ENCODE measurements at places on chromosomes 11 and 22.

- DNase-seq: no peak
These were observed 5.3 kb downstream of the SLC37A2 start for GRCh38 chr11:125068368-125068767.

- DNase-seq: no peak
These were observed 100.8 kb downstream of the KIAA1671 start for GRCh38 chr22:25053153-25053805.

- no peak for DNase-seq
These were observed 214.5 kb upstream of the UBASH3B start for GRCh38 chr11:122440811-122441665.

DNA sequence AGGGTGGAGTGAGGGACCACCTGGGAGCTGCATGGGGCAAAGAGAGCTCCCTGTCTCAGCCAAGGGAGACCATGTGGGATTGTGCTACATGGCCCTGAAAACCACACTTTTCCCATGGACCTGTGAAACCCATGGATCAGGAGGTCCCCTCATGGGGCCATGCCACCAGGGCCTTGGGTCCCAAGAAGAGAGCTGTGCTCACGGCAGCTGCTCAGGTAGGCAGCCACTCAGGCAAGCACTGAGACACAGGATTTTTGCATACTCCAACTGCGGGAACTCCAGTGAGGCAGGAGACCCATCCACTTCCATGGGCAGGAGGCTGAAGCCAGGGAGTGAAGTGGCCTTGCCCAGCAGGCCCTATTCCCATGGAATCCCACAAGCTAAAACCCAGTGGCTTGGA is 190.0 kb downstream of the KCNA4 start:
- DNase-seq: no peak

DNA sequence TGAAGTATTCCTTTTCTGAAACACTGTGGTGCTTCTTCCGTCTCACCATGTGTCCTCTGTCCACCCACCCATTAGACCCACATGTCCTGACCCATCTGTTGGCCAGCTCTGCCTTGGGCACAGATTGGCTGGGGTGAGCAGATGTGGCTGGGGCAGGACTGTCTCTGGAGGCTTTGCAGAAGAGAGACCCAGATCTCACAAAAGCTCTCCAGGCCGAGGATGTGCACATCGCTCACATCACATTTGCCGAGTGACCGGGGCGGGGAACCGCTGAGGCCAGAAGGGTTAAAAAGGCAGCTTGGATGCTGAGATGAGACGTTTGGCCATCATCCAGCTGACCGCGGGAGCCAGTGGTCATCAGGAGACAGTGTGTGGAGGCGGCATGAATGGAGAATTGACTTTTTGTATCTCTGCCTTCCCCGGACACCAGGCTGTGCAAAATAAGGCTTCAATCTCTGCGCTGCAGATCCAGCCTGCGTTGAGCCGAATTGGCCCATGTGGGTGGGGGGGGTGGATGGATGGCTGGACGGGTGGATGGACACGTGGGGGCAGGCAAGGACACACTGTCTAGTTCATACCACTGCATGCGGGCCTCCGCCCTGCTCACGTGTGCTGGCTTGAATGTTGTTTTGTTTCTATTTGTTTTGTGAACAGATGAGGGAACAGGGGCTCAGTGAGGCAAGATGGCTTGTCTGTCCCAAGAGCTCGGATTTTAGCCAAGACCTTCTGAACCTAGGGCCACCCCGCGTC is 6.1 kb downstream of the IFITM10 start:
- no peak for DNase-seq

- DNase-seq: no peak
These were observed 196.0 kb downstream of the TENM4 start for GRCh38 chr11:79244798-79245197.

GRCh38 chr11:34065505-34066203 is 14.1 kb downstream of the CAPRIN1 start:
- no peak for DNase-seq

GRCh38 chr11:70270877-70271648 is 573 bp downstream of the PPFIA1 start:
- DNase-seq: peak; percentile 15

GRCh38 chr11:122226810-122227379 is 110.9 kb upstream of the BLID start:
- DNase-seq: no peak

GRCh38 chr22:46351131-46351735 is 15.7 kb downstream of the TRMU start:
- no peak for DNase-seq

DNA sequence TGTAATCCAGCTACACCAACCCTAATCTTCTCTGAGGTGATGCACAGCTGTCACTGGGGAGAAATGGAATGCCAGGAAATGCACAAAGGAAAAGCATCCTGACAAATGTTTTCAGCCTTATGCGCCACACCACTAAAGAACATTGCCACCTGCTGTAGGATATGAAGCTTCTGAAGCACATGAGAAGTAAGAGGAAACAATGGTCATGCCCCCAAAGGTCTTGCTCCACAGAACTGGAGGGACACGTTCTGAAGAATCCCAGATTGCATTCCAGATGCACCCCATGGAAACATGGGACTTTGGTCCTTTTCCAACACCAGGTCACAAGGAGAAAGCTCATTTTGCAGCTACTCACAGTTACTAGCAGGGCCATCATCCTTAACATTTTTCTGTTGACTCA is 48.7 kb upstream of the ZBED5 start:
- DNase-seq: no peak

DNA sequence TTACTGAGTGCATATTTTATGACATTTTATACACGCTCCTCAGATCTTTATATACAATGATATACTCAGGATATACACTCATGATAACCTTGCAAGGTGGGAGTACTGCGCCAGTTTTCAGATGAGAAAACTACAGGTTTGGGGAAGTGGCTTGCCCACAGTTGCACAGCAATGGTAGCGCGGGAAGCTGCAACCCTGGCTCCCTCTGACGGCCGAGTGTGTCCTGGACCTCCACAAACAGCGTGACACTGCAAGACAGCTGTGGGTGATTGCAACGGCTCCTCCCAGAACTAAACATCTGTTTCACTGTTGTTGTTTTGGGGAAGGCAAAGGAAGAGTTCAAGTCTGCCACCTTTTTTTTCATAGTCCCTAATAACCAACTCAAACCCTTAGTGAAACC is 47.0 kb downstream of the PACSIN2 start:
- DNase-seq: no peak

DNA sequence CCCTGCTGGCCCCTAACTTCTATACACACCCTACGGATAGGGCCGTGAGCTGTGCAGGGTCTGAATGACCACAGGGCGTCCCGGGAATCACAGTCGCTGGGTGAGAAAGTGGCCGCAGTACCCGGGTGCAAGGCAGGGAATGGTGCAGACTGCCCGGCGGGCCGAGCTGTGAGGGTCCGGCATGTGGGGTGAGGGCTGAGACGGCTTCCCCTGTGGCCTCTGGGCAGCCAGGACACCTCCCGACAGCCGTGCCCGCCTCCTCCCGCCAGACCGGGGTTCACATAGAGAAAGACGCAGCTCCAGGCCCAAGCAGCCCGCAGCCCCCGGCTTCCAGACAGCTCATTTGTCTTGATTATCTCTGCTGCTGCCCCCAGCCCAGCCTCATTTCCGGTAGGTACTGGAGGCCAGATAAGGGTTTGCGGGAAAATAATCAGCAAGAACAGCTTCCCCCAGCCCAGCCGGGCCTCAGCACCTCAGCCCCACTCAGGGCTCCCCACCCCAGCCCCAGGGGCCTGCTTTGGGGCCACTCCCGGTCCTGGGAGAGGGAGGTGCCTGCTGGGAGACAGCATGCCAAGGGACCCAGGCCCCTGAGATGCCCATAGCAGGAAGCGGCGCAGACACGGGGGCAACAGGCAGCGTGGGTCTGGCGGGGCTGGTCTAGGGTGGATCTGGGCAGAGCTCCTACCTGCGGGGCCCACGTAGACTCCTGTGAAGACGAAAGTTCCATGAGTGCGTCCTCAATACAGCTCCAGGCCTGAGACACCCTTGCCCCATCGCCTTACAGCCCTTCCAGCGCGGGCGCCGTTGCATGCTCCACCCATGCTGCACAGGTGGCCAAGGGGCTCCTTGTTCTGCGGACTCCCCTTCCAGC is 123.1 kb downstream of the BRD1 start:
- DNase-seq: no peak

- no peak for DNase-seq
These were observed 110.6 kb downstream of the ETS1 start for GRCh38 chr11:128476729-128477128.

GRCh38 chr11:27916541-27917100 is 191.3 kb downstream of the KIF18A start:
- DNase-seq: no peak

DNA sequence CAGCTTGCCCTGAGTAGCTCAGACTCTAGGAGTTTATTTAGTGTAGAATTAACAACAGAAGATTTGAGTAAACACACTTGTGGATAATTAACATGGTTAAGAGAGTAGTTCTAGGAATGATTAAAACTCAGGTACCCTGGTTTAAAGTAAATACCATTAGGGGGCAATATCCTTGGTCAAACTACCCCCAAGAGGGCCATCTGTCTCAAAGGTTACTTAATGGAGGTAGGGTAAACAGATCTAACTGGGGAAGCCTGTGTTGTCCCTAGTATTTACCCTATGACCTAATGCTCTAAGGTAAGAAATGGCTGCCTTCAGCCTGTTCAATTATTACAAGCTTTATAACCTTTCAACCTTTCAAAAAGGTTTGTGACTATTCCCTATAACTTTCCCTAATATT is 10.6 kb upstream of the GLYATL1 start:
- no peak for DNase-seq

DNA sequence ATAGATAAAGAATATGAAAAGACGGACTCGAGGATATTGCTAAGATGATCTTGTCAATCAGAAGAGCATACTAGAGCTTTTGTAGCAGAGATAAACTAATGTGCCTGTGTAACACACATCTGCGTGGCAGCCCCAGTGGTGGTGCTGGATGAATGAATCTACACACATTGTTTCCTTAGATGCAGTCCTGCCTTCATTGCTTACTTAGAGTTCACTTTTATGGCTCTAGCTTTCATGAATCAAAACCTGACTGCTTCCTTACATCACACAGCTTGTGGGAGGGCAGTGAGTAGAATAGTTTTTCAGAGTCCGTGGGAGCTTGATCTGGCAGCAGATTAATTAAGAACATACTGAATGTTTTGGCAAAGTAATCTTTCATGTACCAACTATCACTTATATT is 83.7 kb downstream of the EXT2 start:
- no peak for DNase-seq

DNA sequence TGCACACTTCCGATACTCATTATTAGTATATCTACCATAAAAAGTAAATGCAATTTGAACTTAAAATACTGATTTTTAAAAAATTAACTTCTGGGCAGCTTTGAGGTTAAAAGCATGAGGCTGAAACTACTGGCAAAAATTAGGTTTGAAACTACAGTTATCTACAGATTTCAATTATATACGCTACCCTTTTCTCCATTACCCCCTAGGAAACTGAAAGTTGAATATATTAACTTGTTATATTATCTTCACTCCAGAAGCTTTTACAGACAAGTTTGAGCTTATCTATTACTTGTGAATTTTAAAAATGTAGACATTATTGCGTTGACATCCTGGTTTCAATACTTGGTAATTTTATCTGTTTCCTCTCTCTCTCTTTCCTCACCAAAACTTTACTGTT is 96.7 kb upstream of the DDI1 start:
- no peak for DNase-seq

DNA sequence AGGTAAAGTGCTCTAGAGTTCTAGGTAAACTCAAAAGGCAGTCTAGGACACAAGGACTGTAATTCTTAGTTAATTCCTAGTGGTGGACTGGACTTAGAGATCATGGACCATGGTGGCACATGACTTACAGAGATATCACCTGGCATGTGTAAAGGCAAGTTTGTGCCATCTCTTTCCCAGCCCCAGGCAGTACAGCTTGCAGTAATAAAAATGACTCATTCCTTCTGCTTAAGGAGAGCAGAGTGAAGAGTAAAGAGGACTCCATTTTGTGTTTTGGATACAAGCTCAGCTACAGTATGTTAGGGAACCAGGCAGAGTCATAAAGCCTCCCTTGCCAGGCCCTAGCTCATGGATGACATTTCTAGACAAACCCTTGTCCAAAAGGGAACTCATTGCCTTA is 629.9 kb downstream of the JRKL start:
- DNase-seq: no peak

DNA sequence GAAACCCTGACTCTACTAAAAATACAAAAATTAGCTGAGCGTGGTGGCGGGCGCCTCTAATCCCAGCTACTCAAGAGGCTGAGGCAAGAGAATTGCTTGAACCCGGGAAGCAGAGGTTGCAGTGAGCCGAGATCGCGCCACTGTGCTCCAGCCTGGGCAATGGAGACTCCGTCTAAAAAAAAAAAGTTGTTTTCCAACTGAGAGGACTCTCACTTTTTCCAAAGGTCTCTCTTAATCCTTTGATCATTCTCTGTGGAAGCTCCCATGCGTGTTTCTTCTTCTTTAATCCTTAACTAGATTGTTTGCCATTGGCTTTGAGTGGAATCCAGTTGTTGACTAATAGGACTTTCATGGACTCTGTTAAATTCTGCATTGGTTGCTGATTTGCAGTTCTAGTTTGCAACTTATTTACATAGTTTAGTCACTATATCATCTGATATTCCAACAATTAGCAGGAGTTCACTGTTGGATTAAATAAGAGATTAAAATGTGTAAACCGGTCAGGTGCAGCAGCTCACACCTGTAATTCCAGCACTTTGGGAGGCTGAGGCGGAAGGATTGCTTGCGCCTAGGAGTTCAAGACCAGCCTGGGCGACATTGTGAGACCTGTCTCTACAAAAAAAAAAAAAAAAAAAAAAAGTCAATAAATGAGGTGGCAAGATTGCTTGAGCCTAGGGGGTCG is 79.7 kb downstream of the C22orf31 start:
- no peak for DNase-seq

DNA sequence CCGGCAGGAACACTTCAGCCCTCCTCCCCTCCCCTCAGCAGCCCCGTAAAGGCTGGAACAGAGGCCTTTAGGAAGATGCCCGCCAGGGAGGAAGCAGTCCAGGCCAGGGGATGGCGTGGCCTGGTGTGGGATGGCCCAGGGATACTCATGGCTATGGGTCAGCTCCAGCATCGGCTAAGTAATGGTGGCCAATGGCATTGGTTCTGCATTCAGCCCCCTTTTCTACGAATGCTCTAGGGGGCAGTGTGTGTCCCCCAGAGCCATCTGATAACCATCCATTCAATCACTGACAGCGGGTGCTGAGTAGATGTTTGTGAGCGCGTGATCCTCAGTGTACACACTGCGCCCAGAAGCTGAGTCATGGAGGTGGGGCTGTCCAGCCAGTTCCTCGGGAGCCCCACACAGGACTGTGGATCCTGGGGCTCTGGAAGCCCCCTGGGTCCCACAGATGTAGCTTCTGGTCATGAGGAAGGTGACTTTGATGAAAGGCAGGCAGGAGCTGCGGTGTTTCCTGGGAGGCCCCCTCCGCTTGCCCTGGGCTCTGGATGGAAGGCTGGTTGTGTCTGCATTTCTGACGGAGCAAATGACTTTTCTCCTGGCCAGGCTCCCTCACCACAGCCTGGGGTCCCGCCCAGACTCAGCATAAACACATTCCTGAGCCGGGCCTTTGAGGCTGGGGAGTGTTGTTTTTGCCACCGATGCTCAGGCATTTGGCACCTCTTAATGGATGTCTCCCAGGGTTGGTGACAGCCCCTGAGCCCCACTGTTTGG is 46.5 kb downstream of the FBLN1 start:
- no peak for DNase-seq

Data from stimulated activated CD8-positive, alpha-beta memory T cell treated with anti-CD3 and anti-CD28 coated beads, Interleukin-4, amount 100 ng/mL, for 24 hours (primary cell).